ENCODE measurements at places on chromosomes 3 and 15. TPM values are rescaled to one million over a fixed set of nuclear protein-coding genes. Genes with fewer than 3 reads are reported as not detected.
A peak's percentile ranks its signal among the peaks of the same experiment; 100 is the strongest.

DNA sequence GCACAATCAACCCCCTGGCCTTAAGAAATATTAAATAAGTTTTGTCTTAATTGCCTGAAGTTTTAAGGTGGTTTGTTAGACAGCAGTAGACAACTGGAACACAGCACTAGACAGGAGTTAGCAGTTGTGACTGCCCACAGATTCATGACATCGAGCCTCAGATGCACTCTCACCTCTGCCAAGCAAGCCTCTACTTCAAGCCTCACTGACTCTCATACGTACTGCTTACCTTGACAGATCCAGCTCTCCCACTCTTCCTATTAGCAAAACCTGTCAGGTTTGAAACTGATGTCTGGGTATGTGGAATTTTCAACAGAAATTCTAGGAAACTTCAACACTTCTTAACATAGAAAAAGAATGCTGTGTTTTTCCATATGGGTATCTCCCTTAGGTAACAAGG lies 382.9 kb upstream of the DPH6 start:
- no peak for DNase-seq

Gene GPR15
- polyA plus RNA-seq, result not detected

DNA sequence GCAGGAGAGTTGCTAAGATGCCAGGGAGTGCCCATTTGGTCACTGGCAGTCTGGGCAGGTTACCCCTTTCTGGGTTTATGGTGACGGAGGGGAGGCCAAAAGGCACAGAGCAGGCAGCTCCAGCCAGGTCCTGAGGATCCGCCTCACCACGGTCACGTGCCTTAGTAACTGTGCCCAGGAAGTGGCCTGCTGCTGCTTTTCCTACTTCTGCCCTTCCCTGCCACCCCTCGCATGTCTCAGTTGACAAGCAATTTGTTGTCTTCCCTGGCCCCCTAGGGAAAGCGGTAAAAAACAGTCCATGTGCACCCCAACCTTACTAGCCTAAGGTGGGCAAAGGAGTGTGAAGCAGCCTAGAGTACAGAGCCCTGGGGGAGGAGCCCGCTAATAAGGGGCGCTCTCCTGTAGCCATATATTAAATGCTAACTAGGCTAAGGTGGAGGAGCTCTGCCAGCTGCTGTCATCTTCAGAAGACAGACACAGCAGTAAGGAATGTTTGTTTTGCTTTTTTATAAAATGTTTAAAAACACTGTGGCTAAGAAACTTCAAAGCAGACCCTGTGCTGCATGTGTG lies 9.1 kb upstream of the LIPH start:
- no peak for DNase-seq

GRCh38 chr3:57706462-57706861 lies 13.6 kb upstream of the DENND6A start:
- DNase-seq, result no peak

DNA sequence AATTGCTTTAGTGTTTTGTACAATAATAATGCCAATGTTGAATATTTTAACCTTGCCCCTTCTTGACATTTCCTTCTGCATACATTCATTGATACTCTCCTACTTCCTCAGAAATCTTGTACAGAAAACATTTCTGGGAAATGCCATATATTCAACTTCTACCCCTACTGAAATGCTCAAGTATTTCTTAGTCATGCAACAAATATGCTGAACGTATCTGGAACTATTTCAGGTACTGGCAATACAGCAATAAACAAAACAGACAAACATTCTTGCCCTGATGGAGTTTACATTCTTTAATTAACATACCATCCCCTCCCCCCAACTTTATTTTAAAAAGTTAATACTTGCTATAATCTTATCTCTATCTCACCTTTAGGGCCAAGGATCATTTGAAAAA lies 147.2 kb downstream of the STAG1 start:
- DNase-seq, result no peak

Gene POTEB2
- not detected for polyA plus RNA-seq

DNA sequence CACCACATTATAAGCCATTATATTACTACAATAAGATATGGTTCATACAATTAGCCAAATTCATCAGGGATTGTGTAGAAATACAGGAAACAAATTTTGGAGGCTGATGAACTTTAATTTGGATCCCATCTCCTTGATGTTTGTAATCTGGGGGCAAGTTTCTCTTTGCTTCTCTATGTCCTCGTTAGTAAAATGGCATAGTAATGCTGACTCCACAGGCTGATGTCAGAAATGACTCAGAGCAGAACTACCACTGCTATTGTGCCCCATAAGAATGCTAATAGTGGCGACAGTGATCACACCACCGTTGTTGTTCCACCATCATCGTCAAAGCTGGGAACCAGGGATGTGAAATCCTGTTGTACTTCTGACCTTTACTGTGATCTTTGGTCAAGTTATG lies 722.3 kb upstream of the LMCD1 start:
- no peak for DNase-seq

GRCh38 chr3:138119423-138119766 lies 4.0 kb upstream of the DZIP1L start:
- DNase-seq, result no peak

DNA sequence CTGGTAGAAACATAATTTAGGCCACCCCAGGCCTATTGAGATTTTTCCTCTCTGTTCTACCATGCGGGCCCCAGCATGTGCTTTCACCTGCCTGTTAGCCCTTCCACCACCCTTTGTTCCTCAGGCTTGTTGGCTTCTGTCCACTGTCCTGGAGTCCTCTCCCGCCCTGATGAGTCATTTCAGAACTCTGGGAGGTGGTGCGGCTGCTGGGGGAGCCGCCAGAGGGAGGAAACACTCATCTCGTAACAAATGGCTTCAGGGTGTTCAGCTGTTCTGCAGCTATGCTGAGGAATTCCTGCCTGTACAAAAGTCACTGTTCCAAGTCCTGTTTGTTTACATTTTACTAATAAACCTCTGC lies 36.3 kb downstream of the LRTM1 start:
- peak; percentile 51 for DNase-seq

DNA sequence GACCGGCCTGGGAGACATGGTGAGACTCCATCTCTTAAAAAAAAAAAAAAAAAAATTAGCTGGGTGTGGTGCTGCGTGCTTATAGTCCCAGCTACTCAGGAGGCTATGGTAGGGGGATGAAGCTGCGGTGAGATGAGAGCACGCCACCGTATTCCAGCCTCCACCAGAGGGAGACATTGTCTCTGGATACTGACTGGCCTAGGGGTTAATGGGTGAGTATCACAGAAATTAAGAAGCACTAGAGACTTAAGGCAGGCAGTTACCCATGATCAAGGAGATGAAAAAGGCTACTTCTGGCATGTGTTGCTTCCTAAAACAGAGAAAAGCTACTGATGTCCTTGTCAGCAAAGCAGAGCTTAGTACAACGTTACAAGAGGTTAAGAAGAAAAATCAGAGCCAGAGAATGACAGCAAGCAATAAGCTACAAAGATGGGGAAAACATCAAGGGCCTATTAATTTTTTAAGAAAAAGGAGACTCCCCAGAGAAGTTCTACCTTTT lies 8.6 kb downstream of the TFRC start:
- DNase-seq, result peak; percentile 49

DNA sequence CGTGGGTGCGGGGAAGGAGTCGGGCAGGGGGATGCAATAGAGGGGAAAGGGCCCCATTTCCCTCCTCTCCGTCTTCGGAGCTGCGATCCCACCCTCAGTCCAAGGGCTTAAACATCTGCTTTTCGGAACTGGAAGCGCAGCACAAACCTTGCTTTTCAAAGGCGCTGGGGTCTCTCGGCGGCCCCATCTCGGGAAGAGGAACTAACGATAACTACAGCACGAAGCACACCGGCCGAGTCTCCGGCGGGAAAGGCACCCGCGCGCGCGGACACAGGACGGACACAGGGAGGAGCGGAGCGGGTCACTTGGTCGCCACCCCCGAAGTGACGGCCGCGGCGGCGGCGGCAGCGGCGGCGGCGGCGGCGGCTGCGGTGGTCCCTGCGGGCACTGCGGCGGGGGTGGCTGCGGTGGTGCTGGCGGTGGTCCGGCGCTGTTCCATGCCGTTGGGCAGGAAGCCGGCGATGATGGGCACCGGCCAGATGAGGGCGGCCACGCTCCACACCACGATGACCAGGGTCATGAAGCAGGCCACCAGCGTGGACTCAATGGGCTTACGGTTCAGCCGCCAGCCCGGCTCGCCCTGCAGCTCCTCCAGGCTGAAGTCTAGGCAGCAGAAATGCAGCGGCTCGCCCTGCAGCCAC lies 1.1 kb downstream of the TMEM158 start:
- no peak for DNase-seq

- no peak for DNase-seq
Measured at GRCh38 chr15:28993051-28993719, 107.4 kb downstream of the APBA2 start.

Gene CLDN16
- polyA plus RNA-seq, result 44.6 TPM

DNA sequence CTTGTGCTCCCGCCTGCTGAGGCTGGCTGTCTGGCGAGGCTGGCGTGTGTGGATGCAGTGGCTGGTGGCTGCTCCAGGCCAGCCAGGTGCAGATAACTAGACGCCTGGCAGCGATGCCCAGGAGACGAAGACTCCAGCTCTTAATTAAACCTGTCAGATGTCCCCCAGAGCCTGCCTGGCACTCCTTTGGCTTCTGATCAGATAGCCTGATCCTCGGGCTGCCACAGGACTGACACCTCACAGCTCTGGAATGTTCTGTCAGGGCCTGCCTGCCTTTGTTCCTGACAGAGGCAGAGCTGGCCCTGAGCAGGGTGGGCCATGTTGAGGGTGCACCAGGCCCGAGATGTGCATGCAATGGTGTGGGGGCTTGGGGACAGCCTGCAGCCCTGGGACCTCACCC lies 36.5 kb downstream of the PLXNA1 start:
- DNase-seq, result no peak

- no peak for DNase-seq
Measured at GRCh38 chr3:178393824-178394223, 142.4 kb upstream of the KCNMB2 start.

- DNase-seq, result no peak
Measured at GRCh38 chr15:28086175-28086703, 12.9 kb downstream of the OCA2 start.

Gene GHSR
- not detected for polyA plus RNA-seq

GRCh38 chr3:175948041-175948440 lies 1088.9 kb downstream of the NAALADL2 start:
- DNase-seq, result no peak

Gene IFT57
- 71.9 TPM for polyA plus RNA-seq

Data from left renal pelvis (tissue), 4 donors.